ENCODE measurements at places on chromosomes 11 and 22.

DNA sequence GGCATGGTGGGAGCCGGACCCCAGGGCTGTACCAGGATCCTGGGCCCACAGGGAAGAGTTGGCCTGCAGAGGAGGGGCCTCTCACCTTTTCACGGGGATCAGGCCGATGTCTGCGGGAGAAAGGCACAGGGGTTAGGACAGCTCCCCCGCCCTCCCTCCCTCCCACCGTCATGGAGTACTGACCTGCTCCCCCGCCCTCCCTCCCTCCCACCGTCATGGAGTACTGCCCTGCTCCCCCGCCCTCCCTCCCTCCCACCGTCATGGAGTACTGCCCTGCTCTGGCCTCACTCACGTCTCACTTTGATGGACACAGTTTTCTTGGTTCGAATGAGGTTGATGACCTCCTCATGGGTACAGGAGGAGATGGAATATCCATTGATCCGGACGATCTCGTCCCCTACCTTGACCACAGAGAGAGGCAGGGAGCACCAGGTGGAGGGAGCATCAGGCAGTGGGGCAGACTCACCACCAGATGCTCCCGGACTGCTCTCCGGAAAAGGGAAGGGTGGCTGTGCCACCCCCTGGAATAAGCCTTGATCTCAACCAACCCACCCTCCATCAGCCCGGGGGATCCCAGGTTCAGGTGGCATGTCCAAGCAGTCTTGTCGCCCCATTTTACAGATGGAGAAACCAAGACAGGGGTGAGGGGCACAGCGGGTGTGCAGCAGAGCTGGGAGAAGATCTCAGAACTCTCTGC, 17.1 kb downstream of the USH1C start:
- no peak for DNase-seq

GRCh38 chr11:35615921-35616900, 2.0 kb upstream of the FJX1 start:
- peak; percentile 89 for DNase-seq

DNA sequence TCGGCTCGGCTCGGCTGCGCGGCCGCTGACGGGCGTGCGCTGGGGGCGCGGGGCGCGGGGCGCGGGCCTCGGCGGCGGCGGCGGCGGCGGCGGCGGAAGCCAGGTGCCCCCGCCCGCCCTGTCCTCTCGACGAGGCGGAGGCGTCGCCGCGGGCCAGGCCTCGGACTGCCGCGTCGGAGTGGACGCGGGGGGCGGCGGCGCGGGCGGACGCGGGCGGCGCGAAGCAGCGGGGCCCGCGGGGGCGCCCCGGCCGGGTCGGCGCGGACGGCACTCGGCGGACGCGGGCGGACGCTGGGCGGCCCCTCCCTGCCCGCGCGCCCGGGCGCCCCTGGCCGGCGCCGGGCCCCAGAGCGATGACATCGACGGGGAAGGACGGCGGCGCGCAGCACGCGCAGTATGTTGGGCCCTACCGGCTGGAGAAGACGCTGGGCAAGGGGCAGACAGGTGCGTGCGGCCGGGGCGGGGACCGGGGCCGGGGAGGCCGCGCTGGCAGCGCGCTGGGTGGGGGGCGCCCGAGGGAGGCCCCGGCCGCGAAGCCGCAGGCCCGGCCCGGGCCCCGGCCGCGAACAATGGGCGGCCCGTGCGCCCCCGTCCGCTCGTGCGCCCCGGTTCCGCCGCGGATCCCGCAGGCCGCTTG, at the start of gene BRSK2:
TSS of gene BRSK2 (plus strand) at position 3 of the 637 bp plus-strand sequence. CDS start at position 354, 351 bp downstream.
- DNase-seq, result no peak

GRCh38 chr11:133937015-133937414, 19.8 kb downstream of the IGSF9B start:
- DNase-seq, result no peak

DNA sequence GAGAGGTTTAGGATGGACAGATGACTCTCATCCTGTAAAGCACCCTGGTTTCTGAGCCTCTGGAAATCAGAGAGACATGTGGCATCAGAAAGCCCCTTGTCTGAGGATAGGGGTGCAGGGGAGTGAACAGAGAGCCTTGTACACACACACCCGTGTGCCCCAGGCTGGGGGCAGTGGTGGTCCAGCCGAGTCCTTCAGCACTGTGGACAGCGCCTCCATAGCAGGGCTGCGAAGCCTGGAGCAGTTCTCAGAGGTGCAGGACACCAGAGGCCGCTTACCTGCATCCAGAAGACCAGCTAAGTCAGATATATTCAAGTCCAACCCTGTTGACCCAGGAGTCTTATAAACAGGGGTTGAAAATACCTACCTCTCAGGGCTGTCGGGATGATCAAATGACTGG, 11.5 kb upstream of the IGSF9B start:
- DNase-seq, result no peak

- DNase-seq, result no peak
Measured at GRCh38 chr11:20912065-20912821, 242.9 kb downstream of the NELL1 start.

GRCh38 chr11:117490911-117491310, 163.3 kb downstream of the CEP164 start:
- DNase-seq, result no peak

DNA sequence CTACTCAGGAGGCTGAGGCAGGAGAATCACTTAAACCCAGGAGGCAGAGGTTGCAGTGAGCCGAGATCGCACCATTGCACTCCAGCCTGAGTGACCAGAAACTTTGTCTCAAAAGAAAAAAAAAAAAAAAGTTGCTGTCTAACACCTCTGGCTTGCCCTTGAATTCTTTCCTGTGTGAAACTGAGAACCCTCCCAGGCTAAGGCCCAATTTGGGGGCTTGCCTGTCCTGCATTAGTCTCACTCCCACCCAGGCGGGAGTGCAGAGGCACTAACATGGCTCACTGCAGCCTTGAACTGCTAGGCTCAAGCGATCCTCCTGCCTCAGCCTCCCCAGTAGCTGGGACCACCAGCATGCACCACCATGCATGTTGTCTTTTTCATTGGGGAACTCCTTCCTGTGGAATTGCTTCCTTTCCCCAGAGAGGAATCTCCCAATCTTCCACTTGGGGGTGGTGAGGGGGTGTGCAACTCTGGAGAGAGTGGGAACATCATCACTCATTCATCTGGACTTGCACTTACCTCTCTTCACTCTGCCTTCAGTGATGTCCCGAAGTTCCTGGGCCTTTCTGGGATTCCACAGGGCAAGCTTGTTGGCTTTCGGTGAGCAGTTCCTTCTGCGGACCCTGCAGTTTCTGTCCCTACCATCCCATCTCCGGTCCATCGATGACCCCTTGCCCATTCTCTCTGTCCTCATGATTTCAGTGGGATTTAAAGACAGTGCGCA, 62.1 kb upstream of the CREB3L1 start:
- no peak for DNase-seq

GRCh38 chr11:48154151-48154550, 62.5 kb upstream of the OR4B1 start:
- DNase-seq, result no peak

DNA sequence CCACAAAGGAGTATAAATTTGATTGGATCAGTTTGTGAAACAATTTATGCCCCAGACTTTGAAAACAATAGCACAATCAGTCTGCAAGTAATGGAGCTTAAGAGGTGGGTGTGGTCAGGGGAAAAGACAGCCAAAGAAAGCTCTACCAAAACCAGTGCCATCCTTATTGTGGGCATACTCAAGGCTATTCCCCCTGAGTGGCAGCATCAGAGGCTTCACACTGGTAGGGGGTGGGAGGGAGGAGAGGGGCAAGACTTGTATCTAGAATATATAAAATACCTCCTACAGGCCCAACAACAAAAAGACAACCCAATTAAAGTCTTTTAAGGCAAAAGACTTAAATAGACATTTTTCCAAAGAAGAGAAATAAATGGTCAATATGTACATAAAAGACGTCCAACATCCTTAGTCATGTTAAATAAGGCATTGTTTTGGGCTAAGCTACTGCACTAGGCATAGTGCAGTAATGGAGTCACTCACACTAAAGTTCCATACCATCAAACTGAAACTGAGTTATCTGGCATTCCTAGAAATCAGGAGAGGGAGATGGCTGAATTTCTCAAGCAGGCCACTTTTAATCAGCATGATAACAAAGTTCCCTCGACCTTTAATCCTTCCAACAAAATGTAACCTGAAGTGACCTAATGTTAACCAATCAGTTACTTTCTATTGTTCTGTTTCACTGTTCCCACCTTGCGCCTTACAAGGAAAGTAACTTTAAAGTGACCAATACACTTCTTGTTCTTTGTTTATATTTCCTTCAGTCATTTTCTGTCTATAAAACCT, 24.8 kb downstream of the NARS2 start:
- DNase-seq, result no peak

GRCh38 chr11:64842366-64842759, 2.1 kb downstream of the CDC42BPG start:
- DNase-seq, result no peak

DNA sequence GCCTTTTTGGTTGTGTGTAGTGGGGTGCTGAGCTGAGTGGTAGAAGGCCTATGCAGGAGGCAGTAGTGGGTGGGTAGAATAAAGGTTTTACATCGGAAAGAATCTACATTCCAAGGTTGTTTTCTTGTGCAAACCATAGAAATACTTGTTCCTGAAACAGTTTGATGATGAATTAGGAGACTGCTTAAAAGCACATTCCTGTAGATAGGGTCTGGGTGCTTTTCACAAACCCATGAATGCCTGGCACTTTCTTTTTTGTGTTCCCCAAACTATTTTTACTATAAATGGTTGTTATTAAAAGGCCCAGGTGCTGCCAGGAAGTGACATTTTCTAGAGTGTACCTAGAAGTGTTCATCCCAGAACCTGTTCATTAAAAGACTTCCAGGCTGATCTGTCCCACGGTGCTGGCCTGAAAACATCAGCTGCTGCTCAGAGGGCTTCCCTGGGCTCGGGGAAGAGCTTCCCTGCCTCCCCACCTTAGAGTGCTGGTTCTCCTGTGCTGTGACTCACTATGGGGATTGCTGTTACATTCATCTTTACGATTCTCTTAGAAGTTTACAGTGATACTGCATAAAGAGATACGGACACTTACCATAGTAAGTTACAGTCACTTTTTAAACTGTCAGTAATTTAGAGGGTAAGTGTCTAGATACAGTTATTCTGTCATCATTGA, 27.9 kb downstream of the PPFIA1 start:
- no peak for DNase-seq

- DNase-seq, result no peak
Measured at GRCh38 chr11:45057938-45058646, 88.3 kb upstream of the PRDM11 start.

DNA sequence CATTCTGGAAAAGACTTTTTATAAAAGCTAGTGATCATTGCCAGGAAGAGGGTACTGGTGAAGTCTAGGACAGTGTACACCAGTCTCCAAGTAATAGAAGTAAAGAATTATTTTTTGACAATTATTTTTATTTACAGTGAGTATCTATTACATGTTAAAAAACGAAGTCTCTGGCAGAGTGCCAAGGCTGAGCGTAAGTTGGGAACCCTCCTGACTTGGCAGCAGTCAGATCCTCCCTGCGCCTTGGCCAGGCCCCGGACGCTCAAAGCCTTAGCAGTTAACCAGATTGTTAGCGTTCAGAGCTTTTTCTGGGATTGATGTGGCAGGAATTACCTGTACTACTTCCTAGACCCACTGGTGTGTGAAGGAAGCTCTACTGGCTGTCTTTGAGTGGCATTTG, 38.1 kb upstream of the CTTN start:
- DNase-seq, result no peak

DNA sequence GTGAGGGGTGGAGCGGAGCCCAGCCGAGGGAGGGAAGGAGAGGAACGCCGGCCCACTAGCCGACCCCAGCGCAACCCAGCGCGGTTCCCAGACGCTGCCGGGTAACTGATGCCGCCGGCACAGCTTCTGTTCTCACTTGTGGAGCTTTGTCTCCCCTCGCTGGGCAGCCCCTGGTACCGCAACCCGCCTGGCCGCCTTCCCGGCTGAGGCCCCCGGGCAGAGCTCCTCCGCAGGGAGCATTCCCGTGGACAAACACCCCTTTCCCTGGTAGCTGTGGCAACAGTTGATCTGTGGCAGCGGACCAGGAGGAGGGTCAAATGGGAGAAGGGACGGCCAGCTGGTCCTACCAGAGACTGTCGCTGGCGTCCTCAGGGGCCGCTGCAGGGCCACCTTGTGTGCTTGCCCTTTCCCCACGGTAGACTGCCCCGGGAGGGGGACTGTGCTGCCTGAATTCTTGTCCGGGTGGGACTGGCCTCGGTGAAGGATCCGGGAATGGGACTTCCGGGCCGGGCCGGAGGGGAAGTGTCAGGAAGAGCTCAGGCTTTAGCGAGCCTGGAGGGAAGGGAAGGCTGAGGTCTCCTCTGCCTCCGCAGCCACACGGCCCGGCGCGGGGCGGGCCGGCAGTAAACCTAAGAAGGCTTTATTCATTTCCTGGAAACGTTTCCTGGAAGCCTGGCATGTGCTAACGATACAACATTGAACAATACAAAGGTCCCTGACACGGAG, 468.0 kb downstream of the OPCML start:
- peak; percentile 82 for DNase-seq

- DNase-seq, result no peak
Measured at GRCh38 chr22:25880524-25880923, 138.5 kb downstream of the MYO18B start.

GRCh38 chr11:93756748-93757147, 15.3 kb downstream of the C11orf54 start:
- no peak for DNase-seq

GRCh38 chr11:86885311-86885710, 69.9 kb downstream of the FZD4 start:
- no peak for DNase-seq

DNA sequence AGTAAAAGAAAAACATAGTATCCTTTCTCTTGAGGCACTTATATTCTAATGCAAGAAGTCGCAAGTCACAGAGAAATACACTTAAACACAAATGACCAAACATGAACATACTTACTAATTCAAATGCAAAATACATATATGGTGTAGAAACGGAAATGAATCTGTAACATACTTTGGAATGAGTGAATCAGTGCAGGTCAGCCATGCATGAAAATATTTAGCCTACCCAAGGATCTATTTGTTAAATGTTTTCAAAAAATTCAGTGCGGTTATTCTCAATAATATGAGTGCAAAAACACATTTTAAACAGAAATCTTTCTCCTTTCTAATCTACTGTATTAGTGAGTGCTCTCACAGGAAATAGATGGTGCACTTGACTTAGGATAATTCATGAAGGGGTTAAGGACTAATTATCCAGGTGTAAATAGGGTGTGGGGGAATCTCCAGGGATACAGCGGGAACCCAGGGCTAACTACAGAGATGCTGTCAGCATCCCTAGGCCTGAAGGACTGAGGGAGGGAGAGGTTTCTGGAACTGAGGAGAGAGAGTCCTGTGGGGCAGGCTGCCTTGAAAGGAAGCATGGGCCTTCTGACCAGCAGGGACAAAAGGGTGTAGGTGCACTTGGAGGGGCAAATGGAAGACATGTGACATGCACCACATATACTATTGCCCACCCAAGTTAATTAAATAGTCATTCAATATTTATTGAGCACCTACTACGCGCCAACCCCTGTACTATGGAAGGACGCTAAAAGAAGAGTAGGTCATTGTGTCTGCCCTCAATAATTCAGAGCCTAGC, 139.2 kb downstream of the MAML2 start:
- no peak for DNase-seq

GRCh38 chr11:95706974-95707387, 82.6 kb downstream of the FAM76B start:
- no peak for DNase-seq

- DNase-seq, result no peak
Measured at GRCh38 chr11:114785820-114786219, 107.5 kb downstream of the NXPE2 start.

GRCh38 chr11:17753641-17754040, 19.1 kb downstream of the KCNC1 start:
- DNase-seq, result no peak

Measured in midbrain (tissue), 1 donor.